ENCODE measurements at places on chromosomes 12 and 14.

DNA sequence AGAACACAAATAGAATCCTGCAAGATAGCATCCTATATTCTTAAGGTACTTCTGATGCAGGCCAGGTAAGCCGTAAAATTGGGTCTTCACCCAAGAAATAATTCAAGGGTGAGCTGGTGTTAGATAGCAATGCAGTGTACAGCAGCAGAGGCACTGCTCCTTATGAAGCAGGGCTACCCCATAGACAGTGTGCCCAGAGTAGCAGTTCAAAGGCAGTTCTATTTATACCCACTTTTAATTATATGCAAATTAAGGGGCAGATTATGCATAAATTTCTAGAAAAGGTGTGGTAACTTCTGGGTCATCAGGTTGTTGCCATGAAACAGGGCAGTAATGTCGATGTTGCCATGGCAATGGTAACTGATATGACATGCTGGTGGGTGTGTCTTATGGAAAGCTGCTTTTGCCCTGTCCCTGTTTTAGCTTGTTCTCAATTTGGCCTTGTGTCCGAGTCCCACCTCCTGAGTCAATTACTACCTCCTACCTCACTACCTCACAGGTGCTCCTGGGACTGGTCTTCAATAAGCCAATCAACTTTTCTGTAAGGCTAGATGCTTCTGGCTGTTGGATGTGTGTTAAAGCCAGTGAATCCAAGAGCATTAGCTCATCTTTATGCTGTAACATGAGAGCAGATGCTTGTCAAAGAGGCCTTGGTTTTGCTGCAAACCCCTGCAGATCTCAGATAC is 61.0 kb downstream of the PPM1A start:
- DNase-seq = no peak

DNA sequence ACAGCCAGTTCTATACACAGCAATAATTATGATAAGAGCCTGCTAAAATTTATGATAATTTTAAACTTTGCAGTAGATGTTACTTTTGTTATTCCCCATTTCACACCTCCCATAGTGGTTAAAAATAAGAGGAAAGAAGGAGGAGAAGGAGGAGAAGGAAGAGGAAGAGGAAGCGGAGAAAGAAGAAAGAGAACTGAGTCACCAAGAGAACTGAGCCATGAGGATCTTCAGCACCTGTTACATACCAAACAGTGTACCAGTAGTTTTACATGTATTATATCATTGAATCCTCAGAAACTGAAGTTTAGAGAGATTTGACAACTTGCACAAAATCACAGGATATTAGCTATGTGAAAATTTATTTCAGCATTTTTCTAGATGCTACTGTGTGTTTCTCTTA is 3.9 kb downstream of the CD163 start:
- no peak for DNase-seq

DNA sequence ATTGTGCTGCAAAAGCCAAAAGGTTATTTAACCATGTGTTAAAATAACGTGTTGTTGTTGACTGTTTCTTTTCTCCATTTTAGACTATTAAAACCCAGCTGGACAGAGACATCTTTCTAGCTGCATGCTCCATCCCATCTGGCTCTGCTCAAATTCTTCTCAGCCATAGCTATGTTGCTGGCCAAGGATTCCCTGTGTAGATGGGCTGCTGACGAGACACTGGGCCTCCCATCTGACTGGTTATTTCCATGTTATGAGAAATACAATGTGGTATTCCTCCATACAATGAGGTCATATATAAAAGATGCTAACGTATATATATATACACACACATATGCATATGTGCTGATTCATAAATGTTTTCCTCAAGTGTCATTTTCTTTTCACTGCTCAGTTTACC is 30.1 kb downstream of the MED13L start:
- DNase-seq = no peak

GRCh38 chr12:95418142-95418541 is 55.8 kb upstream of the METAP2 start:
- no peak for DNase-seq

- DNase-seq = no peak
Observed at GRCh38 chr14:102408724-102409123, 46.0 kb downstream of the TECPR2 start.

DNA sequence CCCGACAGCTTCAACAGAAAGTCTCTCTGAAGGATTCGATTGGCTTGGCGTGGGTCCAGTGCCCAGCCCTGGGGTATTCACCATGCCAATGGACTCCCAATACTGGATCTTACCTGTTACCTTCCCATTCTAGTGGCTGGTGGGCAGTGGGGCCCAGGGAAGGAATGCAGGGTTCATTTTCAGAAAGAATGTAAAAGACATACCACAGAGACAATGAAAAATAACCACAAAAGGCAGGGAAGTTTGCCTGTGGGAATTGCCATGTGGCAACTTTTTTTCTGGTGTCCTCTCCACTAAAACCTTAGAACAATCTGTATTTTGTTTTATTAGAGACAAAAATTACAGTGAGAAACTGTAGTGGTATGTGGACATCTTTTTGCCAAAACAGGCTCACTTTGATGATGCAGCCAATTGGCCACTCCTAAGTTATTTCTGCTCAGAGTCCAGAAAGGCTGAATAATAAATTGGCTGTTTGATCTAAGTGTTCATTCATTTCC is 55.2 kb downstream of the PTGER2 start:
- DNase-seq = no peak

GRCh38 chr12:66803930-66804329 is 125.1 kb upstream of the GRIP1 start:
- peak; percentile 31 for DNase-seq

DNA sequence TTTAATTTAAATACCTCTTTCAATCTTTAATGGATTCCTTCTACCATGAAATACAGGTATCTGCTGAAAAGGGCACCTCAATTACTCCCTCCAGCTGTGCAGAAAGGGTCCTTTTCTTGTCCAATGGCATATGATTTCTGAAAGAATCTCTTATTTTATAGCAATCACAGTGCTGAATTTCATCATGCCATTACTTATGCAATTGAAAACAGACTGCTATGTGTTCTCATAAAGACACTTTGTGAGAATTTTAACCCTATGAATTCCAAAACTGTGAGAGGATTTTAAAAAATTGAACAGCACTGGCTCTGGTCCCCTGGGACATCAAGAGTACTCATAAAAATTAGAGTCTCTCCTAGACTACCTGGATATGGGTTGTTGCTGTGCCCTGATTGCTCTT is 45.9 kb upstream of the CNOT2 start:
- DNase-seq = no peak

GRCh38 chr12:115337693-115338543 is 653.9 kb upstream of the TBX3 start:
- DNase-seq = no peak

GRCh38 chr14:68507544-68508081 is 285.3 kb downstream of the ZFP36L1 start:
- no peak for DNase-seq

DNA sequence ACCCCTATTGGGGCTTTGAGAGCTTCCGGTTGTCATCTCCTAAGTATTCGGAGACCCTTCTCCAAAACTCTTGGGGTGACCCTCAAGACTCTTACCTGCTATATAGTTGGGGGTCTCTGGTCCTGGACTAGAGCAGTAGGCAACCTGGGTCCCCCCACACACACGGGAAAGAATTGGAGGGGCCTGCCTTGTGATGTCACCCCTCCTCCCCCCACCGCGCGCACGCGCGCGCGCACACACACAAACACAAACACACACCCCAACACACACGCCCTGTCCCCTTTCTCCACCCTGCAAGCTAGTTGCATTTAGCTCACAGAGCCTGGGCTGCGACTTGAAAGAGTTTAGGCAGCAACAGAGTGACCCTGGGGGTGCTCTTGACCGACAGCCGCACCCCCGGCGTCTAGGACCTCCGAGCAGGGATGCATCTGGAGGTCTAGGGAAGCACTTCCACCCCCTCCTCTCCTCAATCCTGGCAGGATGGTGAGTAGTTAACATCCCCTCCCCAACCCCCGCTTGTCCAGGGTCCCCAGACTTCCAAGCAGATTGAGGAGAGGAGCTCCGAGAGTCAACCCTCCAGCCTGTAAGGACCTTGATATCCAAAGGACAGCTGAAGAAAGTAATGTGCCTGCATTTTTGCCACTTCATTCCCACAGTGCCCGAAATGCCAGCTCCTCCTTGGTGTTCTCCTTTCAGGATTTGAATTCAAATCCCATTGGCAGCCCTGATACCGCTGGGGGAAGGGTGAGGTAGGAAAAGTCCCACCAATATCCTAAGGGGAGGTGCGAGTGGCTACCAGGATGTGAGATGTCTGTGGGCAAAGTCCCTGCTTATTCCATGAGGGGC is 1.4 kb upstream of the DNAJC14 start:
- DNase-seq = peak; percentile 81

Measured in iPS-NIHi11 (cell line).